ENCODE measurements at places on chromosomes 3 and 15. TPM values are rescaled to one million over a fixed set of nuclear protein-coding genes. Genes with fewer than 3 reads are reported as not detected.

CPEB1 gene
- not detected for total RNA-seq

WWTR1 gene
- total RNA-seq = 46.9 TPM

ANKUB1 gene
- not detected for total RNA-seq

OSBPL10 gene
- 25.8 TPM for total RNA-seq

BMF gene
- 1.0 TPM for total RNA-seq

GP9 gene
- total RNA-seq = not detected

ATP6V1A gene
- total RNA-seq = 54.7 TPM

ZBTB47 gene
- 6.3 TPM for total RNA-seq

USP13 gene
- 22.7 TPM for total RNA-seq

CXCR6 gene
- not detected for total RNA-seq

CHL1 gene
- not detected for total RNA-seq

PDZRN3 gene
- 0.17 TPM for total RNA-seq

ALDH1A2 gene
- 1.7 TPM for total RNA-seq

PATL2 gene
- 1.2 TPM for total RNA-seq

PCSK6 gene
- 13.5 TPM for total RNA-seq

IQCH gene
- total RNA-seq = 4.6 TPM

ALCAM gene
- 56.7 TPM for total RNA-seq

DNAH12 gene
- total RNA-seq = not detected

CACNA1D gene
- 1.1 TPM for total RNA-seq

MAN2C1 gene
- total RNA-seq = 118 TPM

CCDC9B gene
- total RNA-seq = 15.6 TPM

PLOD2 gene
- total RNA-seq = 25.8 TPM

TTC21A gene
- 5.6 TPM for total RNA-seq

ACTRT3 gene
- total RNA-seq = 1.2 TPM

KLHL25 gene
- 5.3 TPM for total RNA-seq

RFTN1 gene
- 3.9 TPM for total RNA-seq

LRRC2 gene
- total RNA-seq = not detected

PAQR9 gene
- 0.17 TPM for total RNA-seq

DHFR2 gene
- 1.8 TPM for total RNA-seq

THRB gene
- 2.5 TPM for total RNA-seq

ZWILCH gene
- total RNA-seq = 25.8 TPM

ZPLD1 gene
- not detected for total RNA-seq

TMEM45A gene
- total RNA-seq = 5.0 TPM

SMCO1 gene
- total RNA-seq = not detected

GOLGA8S gene
- total RNA-seq = 0.15 TPM

ACVR2B gene
- total RNA-seq = 18.3 TPM

FBN1 gene
- total RNA-seq = 1.7 TPM

Measured in HCT116 (cell line).